ENCODE measurements at places on chromosomes 1 and 21. TPM values are rescaled to one million over a fixed set of nuclear protein-coding genes. Genes with fewer than 3 reads are reported as not detected.

DNA sequence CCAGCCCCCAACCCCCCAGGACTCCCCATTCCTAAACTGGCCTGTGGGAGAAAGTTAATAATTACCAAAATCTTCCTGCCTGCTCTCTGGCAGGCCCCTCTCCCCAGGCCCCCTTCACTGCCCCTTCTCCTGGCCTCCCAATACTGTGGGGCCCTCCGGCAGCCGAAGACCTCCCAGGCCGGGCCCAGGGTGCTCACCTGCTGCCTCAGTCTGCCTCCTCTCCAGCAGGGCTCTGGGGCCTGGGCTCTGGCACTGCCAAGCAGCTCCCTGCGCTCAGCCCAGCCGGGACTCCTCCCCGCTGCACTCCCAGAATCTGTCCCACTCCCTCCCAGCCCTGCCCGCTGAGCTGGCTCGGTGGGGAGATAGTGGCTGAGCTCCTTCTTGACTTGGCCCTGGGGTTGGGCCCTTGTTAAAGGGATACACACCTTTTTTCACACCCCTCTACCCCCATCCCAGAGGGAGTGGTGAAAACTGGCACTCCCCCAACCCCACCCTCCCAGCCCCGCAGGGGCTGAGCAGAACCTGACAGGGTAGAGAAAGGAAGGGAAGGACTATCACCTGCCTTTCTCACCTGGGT, at the start of gene S100A16:
S100A16 (minus strand) TSS at position 383 of the 577 bp plus-strand sequence. CDS start 4,986 bp downstream, outside the sequence.
- DNase-seq = peak; percentile 30
- H3K27ac ChIP-seq = peak within 1 kb of the TSS; percentile 42

DNA sequence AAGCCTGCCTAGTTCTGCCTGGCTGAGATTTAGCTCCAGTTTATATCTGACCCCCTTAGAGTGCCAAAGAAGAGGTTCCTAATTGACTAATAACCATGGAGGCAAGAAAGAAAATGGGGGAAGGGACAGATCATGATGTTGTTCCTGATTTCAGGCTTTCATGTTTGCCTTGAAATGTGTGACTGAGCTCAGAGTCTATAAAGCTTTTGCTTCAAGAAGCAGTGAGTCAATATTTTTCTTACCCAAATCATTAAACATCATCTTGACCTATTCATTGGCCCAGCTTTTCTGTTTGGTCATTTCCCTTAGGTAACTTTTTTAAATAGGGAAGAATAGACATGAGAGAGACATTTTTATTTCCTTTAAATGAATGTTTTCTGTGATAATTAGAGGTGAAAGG, 55.9 kb downstream of the HHAT start:
- no peaks in the 10 kb centered on the region for H3K27me3 ChIP-seq
- H3K36me3 ChIP-seq = no peaks in the 10 kb centered on the region
- H3K4me1 ChIP-seq = no peaks in the 10 kb centered on the region
- DNase-seq = no peak
- no peak overlapping the region for H3K4me3 ChIP-seq
- H3K27ac ChIP-seq = no peak overlapping the region

DNA sequence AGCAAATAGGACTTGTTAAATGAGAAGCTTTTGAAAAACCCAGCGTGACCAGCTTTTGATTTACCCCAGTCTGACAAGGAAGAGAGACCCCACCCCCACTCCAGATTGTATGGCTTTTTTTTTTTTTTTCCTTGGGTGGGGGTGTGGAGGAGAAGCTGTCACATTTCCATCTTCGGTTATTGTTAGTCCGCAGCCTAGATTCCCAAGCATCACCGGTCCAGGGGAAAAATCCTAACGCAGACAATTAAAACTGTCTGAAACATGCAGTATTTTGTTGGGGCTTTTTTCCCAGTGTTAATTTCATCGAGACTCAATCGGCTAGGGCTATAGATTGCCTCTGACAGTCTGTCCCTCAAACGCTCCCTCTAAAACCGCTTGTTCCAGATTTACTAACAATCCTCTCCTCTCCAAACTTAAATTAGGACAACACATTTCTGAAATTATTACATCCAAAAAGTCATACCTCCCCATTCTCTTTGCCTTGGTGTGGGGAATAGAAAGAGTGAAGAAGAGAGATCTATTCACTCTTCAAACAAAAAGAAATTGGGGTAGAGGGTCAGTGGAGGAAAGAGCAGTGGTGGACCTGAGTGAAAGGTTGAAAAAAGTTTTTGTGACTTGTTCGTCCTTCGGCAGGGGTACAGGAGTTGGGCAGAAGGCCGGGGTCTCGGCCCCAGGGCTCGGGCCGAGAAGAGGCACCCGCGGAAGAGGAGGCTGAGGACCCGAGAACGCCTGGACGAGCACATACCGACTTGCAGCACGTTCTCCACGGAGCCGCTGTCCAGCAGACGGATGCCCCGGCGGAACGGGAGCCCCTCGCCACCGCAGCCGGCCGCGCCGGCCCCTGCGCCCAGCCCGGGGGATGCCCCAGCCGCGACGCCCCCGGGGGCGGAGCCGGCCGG, 1.1 kb downstream of the ZSWIM5 start:
- H3K27ac ChIP-seq = no peak overlapping the region
- H3K4me1 ChIP-seq = peaks cover 9% of the 10 kb centered on the region
- H3K27me3 ChIP-seq = no peaks in the 10 kb centered on the region
- DNase-seq = peak; percentile 49

DNA sequence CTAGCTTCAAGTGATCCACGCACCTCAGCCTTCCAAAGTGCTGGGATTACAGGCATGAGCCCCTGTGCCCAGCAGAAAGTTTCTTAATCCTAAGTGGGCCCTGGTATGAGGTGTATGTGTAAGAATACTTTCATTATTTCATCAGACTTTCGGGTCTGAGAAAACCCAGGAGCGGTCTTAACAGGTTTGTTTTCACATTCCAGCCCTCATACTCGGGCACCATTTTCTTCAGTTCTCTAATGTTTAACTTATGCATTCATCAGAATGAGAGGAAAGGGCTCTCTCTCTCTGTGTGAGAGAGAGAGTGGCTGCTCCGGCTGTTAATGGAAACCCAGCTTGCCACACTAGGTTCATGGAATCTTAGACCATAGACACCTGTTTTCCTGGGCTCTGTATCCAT, 4.2 kb upstream of the PADI1 start:
- no peaks in the 10 kb centered on the region for H3K36me3 ChIP-seq
- no peaks in the 10 kb centered on the region for H3K4me1 ChIP-seq
- H3K27ac ChIP-seq = no peak overlapping the region
- no peak for DNase-seq

DNA sequence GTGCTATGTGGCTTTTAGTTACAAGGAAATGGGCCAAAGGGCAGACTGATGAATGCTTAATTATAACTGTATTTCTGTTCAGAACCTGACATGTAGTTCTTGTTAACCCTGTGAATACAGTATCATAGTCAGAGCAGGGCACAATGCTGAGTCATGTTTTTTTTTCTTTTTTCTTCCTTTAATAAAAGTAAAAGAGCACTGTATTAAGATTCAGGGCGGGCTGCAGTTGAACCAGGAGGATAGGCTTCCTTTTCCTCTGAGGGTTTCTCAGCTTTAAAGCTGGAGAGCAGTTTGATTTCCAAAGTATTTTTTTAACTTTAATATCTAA, 8.7 kb downstream of the CLDN8 start:
- H3K27ac ChIP-seq = no peak overlapping the region
- no peaks in the 10 kb centered on the region for H3K27me3 ChIP-seq
- no peak for DNase-seq

- H3K27ac ChIP-seq = no peak overlapping the region
- H3K4me1 ChIP-seq = peaks cover 3% of the 10 kb centered on the region
- DNase-seq = no peak
- no peaks in the 10 kb centered on the region for H3K27me3 ChIP-seq
- no peak overlapping the region for H3K4me3 ChIP-seq
- H3K36me3 ChIP-seq = no peaks in the 10 kb centered on the region
These were observed 131.6 kb upstream of the IVNS1ABP start for GRCh38 chr1:185448591-185449186.

DNA sequence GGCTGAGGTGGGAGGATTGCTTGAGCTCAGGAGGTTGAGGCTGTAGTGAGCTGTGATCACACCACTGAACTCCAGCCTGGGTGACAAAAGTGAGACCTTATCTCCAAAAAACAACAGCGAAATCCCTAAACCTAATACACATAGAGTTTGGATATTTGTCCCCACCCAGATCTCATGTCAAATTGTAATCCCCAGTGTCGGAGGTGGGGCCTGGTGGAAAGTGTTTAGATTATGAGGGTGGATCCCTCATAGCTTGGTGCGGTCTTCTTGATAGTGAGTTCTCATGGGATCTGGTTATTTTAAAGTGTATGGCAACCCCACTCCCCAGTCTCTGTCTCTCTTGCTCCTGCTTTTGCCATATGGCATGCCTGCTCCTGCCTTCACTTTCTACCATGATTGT, 94.0 kb downstream of the POU2F1 start:
- H3K27me3 ChIP-seq = no peaks in the 10 kb centered on the region
- DNase-seq = no peak
- no peak overlapping the region for H3K27ac ChIP-seq
- H3K36me3 ChIP-seq = no peaks in the 10 kb centered on the region
- no peaks in the 10 kb centered on the region for H3K4me1 ChIP-seq

GRCh38 chr1:96360036-96360795, 361.4 kb upstream of the PTBP2 start:
- H3K27ac ChIP-seq = no peak overlapping the region
- H3K36me3 ChIP-seq = no peaks in the 10 kb centered on the region
- peaks cover 32% of the 10 kb centered on the region for H3K4me1 ChIP-seq
- no peaks in the 10 kb centered on the region for H3K27me3 ChIP-seq

GRCh38 chr1:74324684-74325448, 89.7 kb downstream of the TNNI3K start:
- no peaks in the 10 kb centered on the region for H3K4me1 ChIP-seq
- no peak overlapping the region for H3K4me3 ChIP-seq
- H3K36me3 ChIP-seq = no peaks in the 10 kb centered on the region

DNA sequence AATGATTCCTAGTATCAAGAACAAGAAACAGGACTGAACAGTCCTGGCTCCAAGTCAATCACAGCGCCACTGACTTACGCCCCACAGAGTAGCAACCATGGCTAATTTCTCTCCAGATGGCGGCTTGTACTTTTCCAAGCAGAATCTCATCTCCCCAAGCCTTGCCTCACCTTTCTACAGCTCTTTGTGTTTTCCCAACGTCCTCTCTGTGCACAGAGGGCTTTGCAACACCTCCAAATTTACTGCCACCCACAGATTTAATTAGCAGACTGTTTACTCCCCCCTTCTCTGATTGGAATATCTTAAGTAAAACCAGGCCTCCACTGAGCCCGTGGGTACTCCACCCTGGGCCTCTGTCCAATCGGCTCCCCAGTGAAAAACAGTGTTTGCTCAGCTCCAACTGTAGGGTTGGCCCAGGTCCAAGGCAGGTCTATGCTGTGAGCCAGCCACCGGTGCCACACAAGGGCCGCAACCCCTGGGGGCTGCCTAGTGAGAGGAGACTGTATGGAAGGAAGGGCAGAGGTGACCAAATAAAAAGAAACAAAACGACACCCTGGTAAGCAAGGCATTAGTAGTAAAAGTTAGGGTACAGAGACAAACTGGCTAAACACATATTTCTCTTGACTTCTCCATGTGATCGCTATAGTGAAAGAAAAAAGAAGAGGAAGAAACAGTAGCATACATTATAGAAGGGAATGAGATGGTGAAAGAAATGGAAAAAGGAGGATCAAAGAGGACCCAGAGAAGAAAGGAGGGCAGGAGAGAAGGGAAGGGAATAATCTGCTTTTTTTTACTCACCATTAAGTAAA, 128.4 kb upstream of the SOD1 start:
- no peaks in the 10 kb centered on the region for H3K27me3 ChIP-seq
- no peaks in the 10 kb centered on the region for H3K36me3 ChIP-seq
- no peaks in the 10 kb centered on the region for H3K4me1 ChIP-seq
- H3K27ac ChIP-seq = no peak overlapping the region
- DNase-seq = no peak

DNA sequence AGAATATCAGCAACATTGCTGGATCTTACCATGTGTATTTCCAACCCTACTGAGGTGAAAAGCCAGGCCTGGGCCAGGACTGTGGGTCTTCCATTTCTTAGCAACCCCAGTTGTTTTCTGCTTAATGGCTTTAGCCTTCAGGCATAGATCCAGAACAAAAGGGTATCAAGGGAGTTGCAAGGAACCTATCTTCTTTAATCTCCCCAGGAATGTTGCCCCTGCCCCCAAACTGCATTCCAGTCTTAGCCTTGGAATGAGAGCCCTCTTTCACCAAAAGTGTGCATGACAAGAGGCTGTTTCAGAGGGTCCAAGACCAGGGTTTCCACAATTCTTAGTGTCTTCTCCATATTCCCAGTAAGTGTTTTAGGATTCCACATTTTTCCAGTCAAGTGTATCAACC, 87.9 kb upstream of the SOX13 start:
- no peaks in the 10 kb centered on the region for H3K36me3 ChIP-seq
- H3K4me3 ChIP-seq = no peak overlapping the region
- H3K27ac ChIP-seq = no peak overlapping the region
- no peaks in the 10 kb centered on the region for H3K4me1 ChIP-seq
- H3K27me3 ChIP-seq = peaks cover 9% of the 10 kb centered on the region

- no peak for DNase-seq
- H3K27me3 ChIP-seq = peaks cover 40% of the 10 kb centered on the region
- no peaks in the 10 kb centered on the region for H3K4me1 ChIP-seq
- H3K27ac ChIP-seq = no peak overlapping the region
- H3K36me3 ChIP-seq = no peaks in the 10 kb centered on the region
These were observed 7.0 kb downstream of the COLGALT2 start for GRCh38 chr1:184030433-184031091.

- no peak overlapping the region for H3K4me3 ChIP-seq
- no peaks in the 10 kb centered on the region for H3K27me3 ChIP-seq
- peak overlapping the region; percentile 17 for H3K27ac ChIP-seq
- H3K4me1 ChIP-seq = peaks cover 27% of the 10 kb centered on the region
- H3K36me3 ChIP-seq = no peaks in the 10 kb centered on the region
These were observed 1.0 kb downstream of the APOBEC4 start for GRCh38 chr1:183652107-183652506.

GRCh38 chr1:246113555-246114095, 393.5 kb downstream of the SMYD3 start:
- DNase-seq = peak; percentile 84
- peak overlapping the region; percentile 48 for H3K27ac ChIP-seq
- H3K4me3 ChIP-seq = no peak overlapping the region

DNA sequence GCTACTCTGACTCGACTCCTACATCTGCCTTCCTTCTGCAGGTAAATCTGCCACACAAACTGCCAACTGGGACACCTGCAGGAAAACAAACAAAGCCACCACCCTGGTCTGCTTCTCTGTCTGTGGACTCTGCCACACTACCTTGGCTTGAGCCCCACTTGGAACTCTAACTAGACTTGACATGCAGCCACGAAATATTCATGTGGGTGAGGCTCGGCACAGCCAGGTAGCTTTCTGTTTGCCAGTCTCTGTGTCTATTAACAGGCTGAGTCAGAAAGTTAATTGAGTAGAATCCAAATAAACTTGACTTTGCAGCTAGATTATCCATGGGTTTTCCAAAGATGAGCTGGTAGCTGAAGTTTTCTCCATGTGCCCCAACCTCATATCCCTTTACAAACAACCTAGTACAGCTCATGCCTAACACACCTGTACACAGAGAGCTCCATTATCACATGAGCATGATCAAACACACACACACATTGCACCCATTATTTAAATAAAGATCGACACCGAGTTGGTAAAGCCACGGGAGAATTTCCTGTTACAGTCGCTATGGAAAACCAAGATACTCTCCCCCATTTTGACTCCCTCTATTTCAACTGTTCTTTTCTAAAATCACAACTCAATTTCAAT, 808 bp downstream of the C1orf116 start:
- H3K27ac ChIP-seq = no peak overlapping the region
- DNase-seq = no peak
- no peak overlapping the region for H3K4me3 ChIP-seq
- H3K4me1 ChIP-seq = no peaks in the 10 kb centered on the region
- no peaks in the 10 kb centered on the region for H3K36me3 ChIP-seq

CR1L gene
- polyA plus RNA-seq = not detected

AHDC1 gene
- polyA plus RNA-seq = 7.0 TPM

OLFML3 gene
- polyA plus RNA-seq = 3.9 TPM

CR2 gene
- not detected for polyA plus RNA-seq

NCF2 gene
- polyA plus RNA-seq = 0.03 TPM

OR2L13 gene
- polyA plus RNA-seq = not detected
